Prostate gland (tissue), 2 donors: ENCODE measurements at places on chromosomes 6 and 20.

GRCh38 chr6:107957308-107957908, 600 bp downstream of the SEC63 start:
- DNase-seq: peak; percentile 26

GRCh38 chr6:31058128-31058894, 48.0 kb downstream of the MUC22 start:
- no peak for DNase-seq

DNA sequence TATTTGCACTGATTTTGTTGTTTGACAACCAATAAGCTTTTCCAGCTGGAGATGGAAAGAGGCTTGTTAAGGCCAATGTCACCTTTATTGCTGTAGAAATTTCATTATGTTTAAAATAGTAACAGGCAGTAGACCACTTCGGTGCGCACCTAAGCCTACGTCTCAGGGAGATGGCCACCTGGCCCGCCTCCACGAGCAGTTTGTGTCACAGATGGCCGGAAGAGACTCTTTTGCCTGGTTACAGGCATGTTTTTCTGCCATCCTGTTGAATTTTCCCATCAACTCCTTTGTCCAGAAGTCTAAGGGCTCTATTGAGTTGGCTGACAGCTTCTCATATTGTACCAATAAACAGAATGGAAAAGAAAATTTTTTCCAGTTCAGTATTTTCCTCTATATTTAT, 51.0 kb downstream of the SLC9A8 start:
- no peak for DNase-seq

DNA sequence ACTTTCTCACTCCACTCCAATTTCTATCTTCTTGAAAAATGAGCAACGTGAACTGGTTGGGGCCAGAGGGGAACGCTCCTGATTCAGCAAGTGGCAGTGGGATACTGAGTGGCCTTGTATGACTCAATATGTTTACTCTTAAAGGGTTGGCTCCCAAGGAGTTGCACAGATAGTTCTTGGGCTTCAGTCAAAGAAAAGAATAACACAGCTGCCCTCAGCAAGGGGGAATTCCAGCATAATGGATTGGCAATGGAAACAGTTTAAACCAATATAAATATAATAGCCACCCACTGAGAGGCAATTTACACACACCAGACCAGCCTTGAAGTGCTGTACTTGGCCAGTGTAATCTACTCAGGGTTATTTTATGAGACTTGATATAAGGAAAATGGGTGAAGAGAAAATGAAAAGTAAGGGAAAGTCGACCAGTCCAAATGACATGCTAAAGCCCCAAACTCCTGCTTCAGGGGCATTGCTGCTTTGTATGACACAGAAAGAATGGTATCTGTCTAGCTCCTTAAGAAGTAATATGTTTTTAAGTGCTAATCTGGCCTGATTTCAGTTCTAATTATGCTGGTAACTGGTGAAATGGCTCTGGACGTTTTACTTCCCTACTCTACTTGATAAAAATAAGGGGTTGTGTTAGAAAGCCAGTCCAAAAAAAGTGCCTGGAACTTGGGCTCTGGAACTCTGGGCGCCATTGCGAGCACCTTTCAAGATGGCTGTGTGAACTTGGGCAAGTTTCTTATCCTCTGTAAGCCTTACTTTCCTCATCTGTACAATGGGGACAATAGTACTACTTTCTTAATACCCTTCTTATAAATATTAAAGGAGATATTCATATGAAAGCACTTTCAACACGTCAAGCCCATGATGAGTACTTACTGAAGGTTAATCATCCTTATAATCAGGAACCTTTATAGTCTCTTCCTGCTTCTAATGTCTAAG, 712.9 kb upstream of the MAP3K7 start:
- no peak for DNase-seq

DNA sequence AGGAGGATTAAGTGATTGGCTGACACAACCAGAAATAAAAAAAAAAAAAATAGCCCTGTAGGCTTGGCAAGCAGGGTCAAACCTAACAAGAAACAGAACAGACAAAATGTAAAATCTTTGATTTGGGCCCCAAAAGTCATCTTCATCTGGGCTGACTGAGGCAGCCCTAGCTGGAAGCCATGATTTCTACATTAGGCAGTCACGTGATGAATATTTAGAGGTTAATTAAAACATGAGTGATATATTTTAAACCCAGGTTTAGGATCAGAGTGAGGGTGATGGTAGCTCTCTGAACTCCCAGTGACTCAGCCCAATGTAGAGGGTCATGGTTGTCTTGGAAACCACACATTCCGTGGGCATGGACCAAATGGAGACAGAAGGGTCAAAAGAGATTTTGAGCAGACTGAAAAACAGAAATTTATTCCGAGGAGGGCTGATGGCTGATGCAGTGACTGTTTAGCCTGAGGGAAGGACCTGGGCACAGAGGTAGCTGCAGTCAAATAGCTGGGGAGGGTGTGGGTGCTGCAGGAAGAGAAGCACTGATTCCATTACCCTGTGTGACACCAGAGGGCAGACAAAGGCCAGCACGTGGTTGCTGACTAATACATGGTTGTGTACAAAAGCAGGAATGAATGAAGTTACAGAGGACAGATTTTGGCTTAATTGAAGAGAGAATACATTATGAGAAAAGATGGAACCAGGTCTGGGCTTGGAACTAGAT, 573.1 kb upstream of the CHD6 start:
- DNase-seq: no peak

- no peak for DNase-seq
Observed at GRCh38 chr6:155181498-155181897, 82.3 kb upstream of the CLDN20 start.

DNA sequence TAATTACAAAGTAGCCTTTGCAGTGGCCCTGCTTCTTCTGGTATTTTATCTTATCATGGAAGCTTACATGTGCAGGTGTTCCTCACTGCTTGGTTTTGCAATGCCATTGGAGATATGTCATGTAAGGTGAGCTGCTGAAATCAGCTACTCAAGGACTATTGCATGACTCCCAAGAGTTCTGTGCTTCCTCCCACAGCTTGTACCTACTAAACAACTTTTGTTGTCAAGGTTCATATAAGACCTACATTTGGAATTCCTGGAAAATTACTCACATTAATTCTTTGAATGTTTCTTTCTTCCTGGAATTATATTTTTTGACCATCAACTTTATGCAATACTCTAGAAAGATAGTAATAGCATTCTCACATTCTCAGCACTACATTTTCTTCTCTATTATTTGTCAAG, 427.5 kb upstream of the HSF2 start:
- no peak for DNase-seq

GRCh38 chr6:127463056-127463455, 3.9 kb upstream of the KIAA0408 start:
- DNase-seq: no peak

GRCh38 chr6:108106261-108106660, 31.7 kb upstream of the OSTM1 start:
- DNase-seq: no peak

DNA sequence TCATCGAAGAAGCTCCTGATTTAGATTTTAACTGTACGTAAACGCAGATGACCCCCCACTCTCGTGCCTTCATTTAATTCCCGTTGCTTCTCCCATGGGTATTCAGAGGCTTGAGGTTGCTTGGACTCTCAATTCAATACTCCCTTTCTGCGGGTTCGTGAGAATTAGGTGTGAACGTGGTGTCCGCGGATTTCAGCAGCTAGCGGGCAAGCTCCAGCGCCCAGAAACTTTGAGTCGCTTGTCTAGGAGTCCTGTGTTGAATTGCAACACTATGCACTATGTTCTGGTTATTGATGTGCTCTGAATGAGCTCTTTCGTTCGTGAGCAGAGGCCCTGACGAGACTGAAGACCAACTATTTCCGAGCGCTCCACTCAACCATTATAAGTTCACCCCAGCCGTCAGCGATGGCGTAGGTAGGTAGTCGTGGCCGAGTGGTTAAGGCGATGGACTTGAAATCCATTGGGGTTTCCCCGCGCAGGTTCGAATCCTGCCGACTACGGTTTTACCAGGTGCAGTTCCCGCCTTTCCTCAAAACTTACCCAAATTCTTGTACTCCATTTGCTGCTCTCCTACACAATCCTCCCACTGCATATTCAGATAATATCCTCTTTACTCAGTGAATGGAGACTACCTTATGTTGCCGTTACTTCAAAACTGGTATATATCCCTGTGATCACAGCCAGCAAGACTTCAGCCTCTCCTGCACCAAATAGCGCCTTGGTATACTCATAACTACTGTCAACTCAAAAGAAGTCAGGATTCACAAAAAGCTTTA, 72.6 kb upstream of the ZNF184 start:
- DNase-seq: no peak

DNA sequence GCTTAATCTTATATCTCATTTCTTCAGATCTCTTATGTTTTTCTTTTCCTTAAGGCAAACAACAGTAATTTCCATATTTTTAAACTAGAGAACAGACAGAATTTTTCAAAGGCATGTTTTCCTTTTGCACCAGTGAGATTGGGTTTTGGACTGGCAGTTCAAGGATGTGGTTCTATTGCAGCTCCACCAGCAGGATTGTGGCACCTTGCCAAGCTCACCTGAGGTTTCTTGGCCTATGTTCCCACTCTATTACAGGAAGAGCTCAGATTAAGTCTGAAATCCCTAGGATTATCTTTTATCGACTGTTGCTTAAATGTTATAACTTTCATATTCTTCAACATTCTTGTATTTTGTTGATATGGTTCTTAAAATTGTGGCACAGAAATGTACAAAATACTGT, 218.9 kb downstream of the PLCB4 start:
- DNase-seq: no peak

DNA sequence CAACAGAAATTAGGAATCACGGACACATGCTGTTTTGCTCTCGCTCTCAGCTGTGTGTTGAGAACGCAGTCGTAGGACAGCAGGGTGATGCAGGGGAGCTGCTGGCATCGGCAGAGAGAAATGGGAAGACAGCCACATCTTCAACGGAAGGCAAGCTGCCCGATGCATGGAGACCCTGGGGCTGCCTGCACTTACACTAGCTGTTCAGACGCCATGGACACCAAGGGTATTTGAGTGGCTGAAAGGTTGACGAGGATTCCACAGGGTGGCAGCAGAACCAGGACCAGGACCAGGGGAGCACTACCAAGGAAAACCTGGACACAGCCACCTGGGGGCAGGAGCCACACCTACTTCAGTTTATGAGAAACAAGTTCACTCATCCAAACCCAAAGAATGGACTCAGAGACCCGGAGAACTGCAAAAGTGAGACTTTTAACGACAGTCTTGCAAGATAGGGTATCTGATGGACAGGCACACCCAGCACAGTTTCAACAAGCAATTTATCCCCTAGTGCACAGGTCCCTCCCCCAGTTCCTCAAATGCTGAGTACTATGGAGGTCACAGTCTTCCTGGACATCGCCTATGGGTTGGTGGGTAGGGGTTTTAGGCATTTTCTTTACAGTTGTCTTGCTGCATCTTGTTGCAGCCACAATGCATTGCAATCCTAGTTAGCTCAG, 56.3 kb upstream of the ENTPD6 start:
- peak; percentile 63 for DNase-seq

- no peak for DNase-seq
Observed at GRCh38 chr6:85747666-85748065, 105.0 kb upstream of the SYNCRIP start.

DNA sequence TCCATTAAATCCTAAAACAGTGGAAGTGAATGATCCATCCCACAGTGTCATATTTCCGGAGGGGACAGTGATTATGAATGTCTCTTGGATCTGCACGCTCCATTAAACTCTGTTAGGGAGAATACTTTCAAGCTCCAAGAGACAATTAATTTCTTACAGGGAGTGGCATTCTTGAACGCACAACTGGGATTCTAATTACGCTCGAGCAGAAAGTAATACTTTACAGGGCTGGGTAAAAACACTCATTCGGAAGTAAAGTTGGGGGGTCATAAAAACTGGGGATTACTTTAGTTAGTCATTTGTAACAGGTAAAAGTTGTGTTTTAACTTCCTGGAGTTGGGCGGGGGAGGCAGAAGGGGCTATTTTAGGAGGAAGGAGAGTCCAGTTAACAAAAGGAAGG, 151.8 kb downstream of the ZFP64 start:
- DNase-seq: no peak

DNA sequence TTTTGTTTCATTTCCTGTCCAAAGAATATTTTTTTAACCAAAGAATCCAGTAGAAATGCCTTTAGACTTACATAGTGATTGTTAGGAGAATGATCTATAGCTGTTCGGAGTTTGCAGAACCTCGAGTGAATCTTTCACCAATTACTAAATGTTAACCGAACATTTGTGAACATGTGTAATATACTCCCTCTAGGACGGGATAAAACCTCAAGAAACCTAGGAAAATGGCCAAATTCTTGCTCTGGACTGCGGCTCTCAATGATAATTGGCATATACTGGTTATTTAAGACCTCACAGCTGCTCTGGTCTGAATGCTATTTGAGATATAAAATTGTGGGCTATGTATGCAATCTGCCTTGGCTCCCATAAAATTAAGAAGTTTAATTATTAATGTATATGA, 137.1 kb downstream of the PACRG start:
- no peak for DNase-seq

- no peak for DNase-seq
Observed at GRCh38 chr6:15588971-15589634, 73.7 kb downstream of the DTNBP1 start.

DNA sequence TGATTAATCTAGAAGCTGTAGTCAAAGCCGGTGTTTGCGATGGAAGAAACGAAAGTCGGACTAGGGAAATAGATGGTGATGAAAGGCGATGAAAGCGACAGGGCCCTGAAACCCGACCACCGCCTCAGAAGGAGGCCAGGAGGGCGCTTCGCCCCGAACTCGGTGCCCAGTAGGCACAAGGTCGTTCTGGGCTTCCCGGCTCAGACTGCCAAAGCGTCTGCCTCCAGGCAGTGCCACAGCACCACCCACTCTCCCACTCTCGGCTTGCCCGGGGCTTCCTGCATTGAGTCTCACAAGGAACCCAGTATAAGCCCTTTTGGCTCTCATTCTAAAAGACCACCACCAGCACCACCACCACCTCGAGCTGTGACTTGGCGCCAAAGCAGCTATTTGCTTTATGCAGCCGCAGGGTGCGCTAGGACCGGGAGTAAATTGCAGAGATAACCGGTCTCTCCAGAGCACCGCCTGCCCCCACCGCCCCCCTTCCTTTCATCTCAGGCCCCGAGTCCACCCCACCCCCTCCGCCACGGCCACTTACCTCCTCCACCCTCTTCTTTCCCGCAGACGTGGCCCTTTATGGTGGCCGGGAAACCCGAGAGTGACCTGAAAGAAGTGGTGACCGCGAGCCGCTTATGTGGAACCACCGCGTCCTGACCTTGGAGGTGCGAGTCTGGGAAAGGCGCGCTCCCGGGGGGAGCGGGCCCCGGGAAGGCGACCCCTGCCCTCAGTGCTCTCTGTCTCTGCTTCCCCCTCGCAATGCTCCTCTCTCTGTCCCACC, 2.4 kb downstream of the TCF21 start:
- no peak for DNase-seq

GRCh38 chr20:634148-634925, 18.7 kb downstream of the SRXN1 start:
- DNase-seq: no peak

GRCh38 chr20:48832405-48832730, 4.6 kb upstream of the PREX1 start:
- no peak for DNase-seq

- no peak for DNase-seq
Observed at GRCh38 chr6:162229093-162229492, 498.5 kb downstream of the PRKN start.

- no peak for DNase-seq
Observed at GRCh38 chr6:150749091-150749670, 116.3 kb upstream of the MTHFD1L start.

GRCh38 chr6:3340894-3341293, 82.1 kb downstream of the PSMG4 start:
- no peak for DNase-seq

- DNase-seq: no peak
Observed at GRCh38 chr6:53005663-53006250, 10.7 kb upstream of the GSTA4 start.

- no peak for DNase-seq
Observed at GRCh38 chr6:14142511-14143223, 25.1 kb downstream of the CD83 start.
